Activated CD4-positive, alpha-beta T cell treated with anti-CD3 and anti-CD28 coated beads, Interleukin-2, amount 10 ng/mL, durations not matched to agents 24 days and 14 days (primary cell): ENCODE measurements at places on chromosomes 16 and 17.

GRCh38 chr17:28885363-28885762 is 12.2 kb downstream of the FLOT2 start:
- H3K4me3 ChIP-seq = no peak overlapping the region
- H3K27me3 ChIP-seq = no peaks in the 10 kb centered on the region
- H3K36me3 ChIP-seq = peaks cover 34% of the 10 kb centered on the region
- no peak overlapping the region for H3K27ac ChIP-seq
- peaks cover 10% of the 10 kb centered on the region for H3K4me1 ChIP-seq

GRCh38 chr16:1687427-1688316 is 9.6 kb downstream of the JPT2 start:
- no peak overlapping the region for H3K4me3 ChIP-seq
- H3K36me3 ChIP-seq = peaks cover 45% of the 10 kb centered on the region
- no peaks in the 10 kb centered on the region for H3K27me3 ChIP-seq
- H3K4me1 ChIP-seq = peaks cover 9% of the 10 kb centered on the region
- no peak for DNase-seq

- H3K4me3 ChIP-seq = no peak overlapping the region
- no peak overlapping the region for H3K27ac ChIP-seq
- no peak for DNase-seq
- peaks cover 3% of the 10 kb centered on the region for H3K27me3 ChIP-seq
- H3K36me3 ChIP-seq = peaks cover 2% of the 10 kb centered on the region
Observed at GRCh38 chr17:50059256-50059655, 3.3 kb downstream of the ITGA3 start.

DNA sequence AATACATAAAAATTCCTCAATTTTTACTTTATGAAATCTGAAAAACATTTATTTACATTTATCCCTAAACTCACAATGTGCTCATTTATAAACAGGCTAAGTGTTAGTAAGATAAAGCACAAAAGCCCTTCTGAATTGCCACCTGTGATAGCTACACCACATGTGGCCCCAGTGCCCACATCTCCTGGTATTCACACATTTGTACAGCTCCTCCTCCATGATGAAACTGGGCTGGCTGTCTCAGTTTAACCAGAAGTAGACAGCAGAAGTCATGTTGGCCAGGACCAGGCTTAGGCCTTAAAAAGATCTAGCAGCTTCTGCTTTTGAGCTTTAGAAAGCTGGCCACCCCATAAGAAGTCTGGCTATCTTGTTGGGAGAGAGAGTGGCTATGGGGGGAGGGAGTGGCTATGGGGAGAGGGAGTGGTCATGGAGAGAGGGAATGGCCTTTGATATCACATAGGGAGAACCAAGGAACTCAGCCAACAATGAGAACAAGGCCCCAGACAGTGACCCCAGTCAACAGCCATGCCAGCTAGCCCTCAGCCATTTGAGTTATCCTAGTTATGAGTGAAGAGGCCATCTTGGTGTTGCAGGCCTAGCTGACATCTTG is 47.4 kb downstream of the CEP95 start:
- no peaks in the 10 kb centered on the region for H3K4me1 ChIP-seq
- H3K27ac ChIP-seq = no peak overlapping the region
- peaks cover 16% of the 10 kb centered on the region for H3K36me3 ChIP-seq
- DNase-seq = no peak

- no peak overlapping the region for H3K27ac ChIP-seq
- no peak for DNase-seq
- H3K36me3 ChIP-seq = no peaks in the 10 kb centered on the region
Observed at GRCh38 chr17:79737046-79737921, 6.5 kb downstream of the ENPP7 start.
